ENCODE measurements at places on chromosomes 3 and 15.
A peak's percentile ranks its signal among the peaks of the same experiment; 100 is the strongest.

- no peak for DNase-seq
Observed at GRCh38 chr3:16174026-16174355, 489 bp upstream of the GALNT15 start.

DNA sequence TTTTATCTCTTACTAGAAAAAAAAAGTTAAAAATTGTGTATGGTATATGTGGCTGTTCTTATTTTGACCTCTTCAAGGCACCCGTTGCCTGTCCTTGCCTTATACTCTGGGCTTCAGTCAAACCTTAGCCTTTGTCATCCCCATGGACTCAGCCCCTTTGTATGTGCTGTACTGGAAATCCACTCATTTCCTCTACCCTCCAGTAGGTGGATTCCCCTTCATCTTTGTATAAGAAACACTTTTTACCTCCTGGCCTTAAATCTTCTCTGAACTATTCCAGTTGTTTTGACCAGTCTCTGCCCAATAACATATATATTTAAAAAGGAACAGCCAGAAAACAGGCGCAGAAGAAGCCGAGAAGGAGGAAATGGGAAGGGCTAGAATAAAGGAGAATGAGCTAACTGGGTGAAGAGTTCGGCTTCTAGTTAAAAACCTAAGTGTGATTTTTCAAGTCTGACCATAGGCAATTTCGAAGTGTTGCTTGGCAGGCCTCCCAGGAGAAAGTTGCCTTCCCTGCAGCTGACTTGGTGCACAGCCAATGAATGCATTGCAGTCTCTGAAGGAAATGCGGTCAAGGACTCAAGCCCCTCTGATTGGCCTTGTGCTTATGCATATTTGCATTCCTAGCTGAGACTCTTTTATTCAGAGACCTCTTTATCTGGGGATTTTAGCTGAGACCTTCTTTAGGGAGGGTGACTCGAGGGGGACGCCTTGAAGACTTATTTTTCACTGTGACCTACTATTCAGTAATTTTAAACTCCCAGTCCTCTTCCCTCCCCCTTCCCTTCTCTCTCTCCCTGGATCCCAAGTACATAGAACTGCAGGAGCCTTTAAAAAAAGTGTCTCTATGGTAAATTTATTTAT is 277.4 kb downstream of the ROBO1 start:
- peak; percentile 73 for DNase-seq

- DNase-seq = no peak
Observed at GRCh38 chr15:76376816-76377215, 40.2 kb downstream of the ISL2 start.

- DNase-seq = no peak
Observed at GRCh38 chr15:49456166-49456565, 33.1 kb downstream of the FGF7 start.

DNA sequence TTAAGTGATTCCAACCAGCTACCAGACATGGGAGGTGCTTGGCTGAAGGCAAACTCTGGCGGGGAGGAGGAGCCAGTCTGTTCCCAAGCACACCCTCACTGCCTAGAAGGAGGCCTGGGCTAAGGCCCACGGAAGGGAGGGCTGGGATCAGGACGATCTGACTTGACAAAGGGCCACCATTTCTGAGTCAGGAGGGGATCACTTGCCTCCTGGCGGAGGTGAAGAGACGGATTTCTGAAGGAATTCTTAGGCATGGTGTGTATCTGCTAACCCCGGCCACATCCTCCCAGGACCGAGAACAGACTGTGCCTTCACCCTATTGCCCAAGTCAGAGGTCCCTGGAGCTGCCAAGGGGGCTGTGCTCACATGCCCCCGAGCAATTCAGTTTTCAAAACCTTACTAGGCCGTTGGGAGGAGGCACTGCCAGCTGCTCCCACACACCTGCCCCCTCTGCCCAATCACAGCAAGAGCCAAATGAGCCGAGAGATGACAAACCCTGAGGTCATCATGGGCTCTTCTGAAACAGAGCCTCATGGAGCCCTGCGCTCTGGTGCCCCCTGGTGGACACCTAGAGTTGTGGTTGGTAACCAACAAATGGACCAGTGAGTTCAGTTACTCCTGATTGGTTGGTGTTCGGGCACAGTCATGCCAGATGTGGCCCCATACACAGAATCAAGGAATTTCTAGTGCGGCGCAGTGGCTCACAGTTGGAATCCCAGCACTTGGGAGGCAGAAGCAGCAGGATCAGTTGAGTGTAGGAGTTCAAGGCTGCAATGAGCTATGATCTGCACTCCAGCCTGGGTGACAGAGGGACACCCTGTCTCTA is 6.5 kb upstream of the TNK2 start:
- DNase-seq = peak; percentile 94

- DNase-seq = no peak
Observed at GRCh38 chr3:182183716-182184430, 472.1 kb downstream of the SOX2 start.

DNA sequence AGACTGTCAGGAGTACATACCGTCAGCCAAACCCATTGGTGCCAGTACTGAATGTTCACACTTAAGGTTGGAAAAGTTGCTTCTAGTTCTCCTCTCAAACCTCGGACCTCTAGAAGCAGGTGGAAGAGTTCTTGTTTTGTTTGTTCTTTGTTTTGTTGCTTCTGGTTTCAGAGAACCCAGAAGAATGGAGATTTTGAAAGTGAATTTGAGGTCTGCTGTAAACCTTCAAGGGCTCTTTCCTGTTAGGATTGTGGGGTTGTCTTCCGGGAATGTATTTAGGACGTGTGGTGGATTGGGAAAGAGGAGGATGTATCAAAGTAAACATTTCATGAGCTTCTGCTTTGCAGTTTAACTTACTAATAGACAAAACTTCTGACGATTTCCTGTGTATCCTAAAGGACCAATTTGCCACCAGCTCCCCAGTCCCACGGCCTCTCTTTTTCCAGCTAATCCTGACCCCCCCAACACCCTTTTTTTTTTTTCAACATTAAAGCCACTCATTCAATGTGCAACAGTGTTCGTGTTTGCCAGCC is 50.3 kb downstream of the FILIP1L start:
- DNase-seq = no peak

DNA sequence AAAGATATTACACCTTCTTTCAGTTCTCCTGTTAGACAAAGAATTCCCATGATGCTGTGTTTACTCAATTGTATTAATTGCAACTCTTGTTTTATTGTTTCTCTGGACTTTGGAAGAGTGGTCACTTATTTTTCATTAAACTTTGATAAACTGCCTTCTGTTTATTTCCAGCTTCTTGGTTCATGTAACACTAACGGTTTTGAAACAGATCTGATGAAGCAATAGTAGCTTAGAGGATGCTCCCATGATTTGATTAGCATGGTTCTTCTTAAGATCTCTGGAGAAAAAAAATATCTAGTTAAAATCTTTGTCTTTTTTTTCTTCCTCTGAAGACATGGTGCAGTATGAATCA is 90.1 kb downstream of the FNDC3B start:
- no peak for DNase-seq

DNA sequence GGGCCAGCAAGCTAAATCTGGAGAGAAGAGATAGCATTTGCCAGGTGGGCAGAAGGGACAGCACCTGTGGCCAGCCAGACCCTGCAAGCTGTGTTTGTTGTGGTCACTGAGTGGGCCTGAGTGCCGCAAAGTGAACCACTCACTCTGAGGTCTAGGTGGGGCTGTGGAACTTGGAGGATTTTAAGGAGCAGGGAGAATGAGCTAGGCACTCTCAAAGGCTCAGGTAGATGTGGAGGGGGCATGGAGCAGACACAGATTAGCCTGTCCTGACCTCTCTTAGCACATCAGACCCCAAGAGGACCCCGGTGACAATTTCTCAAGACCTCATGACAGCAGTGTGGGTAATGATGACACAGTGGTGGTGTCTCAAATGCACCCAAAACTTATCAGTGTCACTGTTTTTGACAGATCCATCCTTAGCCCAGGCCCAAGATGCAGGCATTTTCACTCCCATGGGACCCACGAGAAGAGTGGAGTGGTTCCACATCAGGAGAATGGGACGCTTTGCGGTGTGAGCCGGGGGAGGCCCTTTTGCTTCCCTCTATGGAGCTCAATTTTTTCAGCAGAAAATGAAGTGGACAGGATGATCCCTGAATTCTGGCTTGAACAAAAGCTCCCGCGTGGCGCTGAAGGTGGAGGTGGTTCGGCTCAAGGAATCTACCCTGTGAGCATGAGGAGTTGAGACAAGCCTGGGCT is 43.8 kb upstream of the TLE3 start:
- no peak for DNase-seq

- no peak for DNase-seq
Observed at GRCh38 chr3:20832963-20833362, 647.0 kb upstream of the SGO1 start.

- no peak for DNase-seq
Observed at GRCh38 chr15:96046620-96047240, 283.8 kb upstream of the NR2F2 start.

- no peak for DNase-seq
Observed at GRCh38 chr3:114700637-114701234, 406.9 kb downstream of the TIGIT start.

DNA sequence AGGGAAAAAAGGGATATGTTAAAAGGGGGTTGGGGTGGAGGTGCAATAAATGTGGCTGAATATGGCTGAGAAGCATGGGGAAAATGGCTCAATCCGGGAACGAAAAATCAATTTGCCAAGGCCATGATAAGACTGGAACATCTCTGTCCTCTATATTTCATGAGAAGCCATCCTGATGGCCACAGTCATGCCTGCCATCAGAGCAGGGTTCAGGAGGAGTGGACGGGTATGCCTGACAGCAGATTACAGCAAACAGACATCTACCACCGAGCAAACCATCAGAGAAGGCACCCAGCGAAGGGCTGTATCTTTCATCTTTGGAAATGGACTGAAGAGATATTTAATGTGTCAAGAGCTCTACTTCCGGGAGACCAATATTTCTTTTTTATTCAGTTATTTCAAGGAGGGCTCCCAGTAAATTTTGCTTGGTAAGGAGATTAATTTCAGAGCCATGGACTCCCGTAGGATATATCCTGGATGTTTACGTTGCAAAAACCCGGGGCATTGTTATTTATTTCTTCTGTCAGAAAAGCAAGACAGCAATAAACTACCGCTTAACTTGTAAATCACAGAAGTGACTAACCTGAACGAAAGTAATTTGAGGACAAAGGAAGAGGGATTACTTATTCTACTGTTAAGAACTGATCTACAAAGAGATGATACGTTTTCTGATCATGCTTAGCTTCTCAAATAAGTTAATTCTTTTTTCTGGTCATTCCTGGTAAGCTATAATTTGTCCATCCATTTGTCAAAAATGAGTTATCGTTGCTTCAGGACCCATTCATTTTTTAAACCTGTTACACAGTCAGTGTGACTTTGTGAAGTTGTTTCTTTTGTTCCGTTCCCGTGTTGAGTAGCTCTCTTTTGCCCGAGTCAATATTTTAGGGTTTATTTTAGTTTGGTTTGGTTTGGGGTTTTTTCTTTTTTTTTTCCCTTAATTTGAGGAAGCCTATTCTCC is 80.6 kb upstream of the CHD2 start:
- DNase-seq = no peak

- DNase-seq = no peak
Observed at GRCh38 chr15:101651554-101652097, 555 bp downstream of the TM2D3 start.

DNA sequence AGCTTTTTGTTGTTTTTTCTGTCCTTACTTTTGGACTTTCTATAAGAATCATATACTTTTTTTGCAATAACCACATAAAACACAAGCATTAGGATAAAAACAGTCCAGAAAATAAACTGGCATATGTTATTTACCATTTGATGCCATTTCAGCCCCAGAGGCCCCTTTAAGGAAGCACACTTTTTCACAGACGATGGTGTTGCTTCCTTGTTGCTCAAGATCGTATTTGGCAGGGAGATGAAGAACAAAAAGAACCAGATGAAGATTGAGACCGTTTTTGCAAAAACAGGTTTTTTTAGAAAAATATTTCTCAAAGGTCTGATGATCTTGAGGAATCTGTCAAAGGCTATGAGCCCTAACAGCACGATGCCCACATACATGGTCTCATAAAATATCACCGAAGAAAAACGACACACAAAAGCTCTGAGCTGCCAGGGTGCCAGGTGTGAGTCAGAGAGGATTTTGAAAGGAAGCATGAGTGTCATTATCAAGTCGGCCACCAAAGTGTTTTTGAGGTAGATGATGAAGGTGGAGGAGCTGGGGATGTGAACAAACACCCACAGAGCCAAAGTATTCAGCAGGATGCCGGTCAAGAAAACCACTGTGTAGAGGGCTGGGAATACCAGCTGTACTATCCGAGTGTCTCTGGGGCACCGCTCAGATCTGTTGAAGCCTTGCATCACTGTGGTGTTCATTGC is 902 bp downstream of the P2RY13 start:
- DNase-seq = no peak

DNA sequence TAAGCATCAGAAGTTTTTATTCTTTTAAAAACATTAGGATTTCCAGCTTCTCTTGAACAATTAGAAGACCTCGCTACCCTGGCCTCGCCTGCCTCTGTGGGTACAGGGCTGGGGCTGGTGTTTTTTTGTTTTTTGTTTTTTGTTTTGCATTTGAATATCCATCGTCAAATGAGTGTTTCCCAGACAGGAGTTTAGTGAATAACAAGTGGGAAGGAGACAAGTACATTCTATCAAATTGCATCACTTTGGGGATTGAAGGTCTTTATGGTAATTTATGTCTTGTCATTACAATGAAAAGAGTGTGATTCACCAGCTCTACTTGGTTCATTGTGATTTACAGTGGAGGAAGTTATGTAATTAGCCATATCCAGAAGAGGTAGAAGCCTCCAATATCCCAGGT is 161.1 kb upstream of the UBE2E1 start:
- DNase-seq = no peak

DNA sequence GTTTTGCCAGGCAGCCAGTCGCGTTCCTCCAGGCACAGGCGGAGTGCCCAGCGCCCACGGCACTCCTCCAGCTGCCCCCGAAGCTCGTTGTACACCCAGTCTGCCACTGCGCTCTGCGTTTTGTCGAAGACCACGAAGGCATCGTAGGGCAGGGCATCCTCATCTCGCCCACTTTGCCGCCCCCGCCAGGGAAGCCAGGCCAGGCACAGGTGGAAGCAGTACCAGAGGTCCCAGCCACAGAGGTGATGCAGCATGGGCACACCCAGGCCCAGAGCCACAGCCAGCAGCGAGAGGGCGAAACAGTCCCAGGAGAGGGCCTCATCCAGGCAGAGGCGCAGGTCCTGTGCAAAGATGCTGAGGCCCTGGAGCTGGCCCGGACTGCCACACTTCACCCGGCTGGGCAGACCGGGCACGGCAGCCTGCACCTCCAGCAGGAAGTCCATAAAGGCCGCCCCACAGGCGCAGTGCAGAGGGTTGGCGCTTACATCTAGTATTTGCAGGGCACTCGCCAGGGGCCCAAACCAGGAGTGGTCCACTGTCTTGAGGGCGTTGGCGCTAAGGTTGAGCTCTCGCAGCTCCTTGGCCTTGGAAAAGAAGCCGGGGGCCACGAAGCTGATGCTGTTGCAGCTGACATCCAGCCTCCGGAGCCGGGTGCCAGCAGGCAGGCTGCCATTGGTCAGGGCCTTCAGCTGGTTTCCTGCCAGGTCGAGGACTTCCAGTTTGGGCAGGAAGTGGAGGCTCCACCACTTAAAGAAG is 3.7 kb downstream of the TLR9 start:
- no peak for DNase-seq

- DNase-seq = no peak
Observed at GRCh38 chr15:85002517-85002916, 20.9 kb downstream of the PDE8A start.

GRCh38 chr3:104368760-104369159 is 997.9 kb upstream of the ALCAM start:
- no peak for DNase-seq

- DNase-seq = no peak
Observed at GRCh38 chr3:176583956-176584355, 613.3 kb downstream of the TBL1XR1 start.

- DNase-seq = no peak
Observed at GRCh38 chr3:39210078-39210477, 17.7 kb upstream of the XIRP1 start.

GRCh38 chr3:196916221-196916620 is 26.1 kb downstream of the NCBP2 start:
- no peak for DNase-seq

Measured in renal pelvis (tissue), 12 donors.